ENCODE measurements at places on chromosomes 4 and X. TPM values are rescaled to one million over a fixed set of nuclear protein-coding genes. Genes with fewer than 3 reads are reported as not detected.

DNA sequence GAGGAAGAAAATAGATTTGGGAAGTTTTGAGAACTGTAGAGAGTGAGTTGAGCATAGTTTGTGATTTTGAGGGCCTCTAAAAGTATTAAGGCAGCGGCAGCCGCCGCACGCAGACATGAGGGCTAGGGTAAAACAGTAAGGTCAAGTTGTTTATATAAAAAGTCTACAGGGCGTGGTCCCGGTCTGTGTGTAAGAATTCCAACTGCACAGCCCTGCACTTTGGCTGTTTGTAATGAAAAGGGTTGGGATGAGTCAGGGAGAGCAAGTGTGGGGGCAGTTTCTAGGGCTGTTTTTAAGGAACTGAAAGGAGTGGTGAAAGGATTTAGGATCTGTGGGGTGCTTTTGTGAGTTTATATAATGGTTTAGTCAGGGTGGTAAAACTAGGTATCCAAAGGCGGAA lies 55.0 kb downstream of the BEX3 start:
- peak; percentile 76 for DNase-seq

DNA sequence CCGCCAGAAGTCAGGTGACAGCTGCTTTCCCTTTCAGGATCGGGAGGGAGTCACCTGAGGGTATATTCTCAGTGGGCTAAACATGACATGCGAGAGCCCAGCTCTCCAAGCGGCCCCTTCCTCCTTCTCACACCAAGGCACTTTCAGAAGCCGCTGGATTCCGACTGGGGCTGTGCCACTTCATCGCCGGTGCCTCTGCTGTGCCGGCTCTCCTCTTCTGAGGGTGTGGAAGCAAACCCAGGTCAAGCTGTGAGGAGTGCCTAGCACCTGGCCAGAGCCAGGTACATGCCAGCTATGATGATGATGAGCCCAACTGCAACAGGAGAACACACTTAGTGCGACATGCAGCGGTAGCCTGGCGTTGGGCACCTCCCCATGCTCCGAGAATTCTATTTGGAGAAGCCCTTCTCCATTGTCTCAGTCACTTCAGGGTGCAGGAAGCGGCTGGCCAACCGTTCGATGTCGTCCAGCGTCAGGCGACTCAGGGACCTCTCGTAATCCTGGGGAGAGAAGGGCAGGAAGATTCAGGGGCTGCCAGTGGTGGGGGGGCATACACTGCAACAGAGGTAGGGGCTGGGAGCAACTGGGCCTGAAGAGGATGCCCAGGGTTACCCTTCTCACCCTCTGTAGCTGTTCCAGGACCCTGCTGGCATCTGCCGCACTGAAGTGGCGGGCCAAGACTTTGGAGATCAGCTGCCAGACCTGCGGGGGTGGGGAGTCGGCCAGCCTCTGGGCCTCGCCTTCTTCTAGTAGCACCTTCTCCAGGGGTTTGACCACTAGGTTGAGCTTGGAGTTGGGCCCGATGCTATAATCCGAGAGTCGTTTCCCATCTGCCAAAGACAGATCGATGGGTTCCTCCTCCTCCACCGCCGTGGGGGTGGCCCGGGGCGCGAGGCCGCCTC lies 1.0 kb downstream of the UBL4A start:
- no peak for DNase-seq

- no peak for DNase-seq
These were observed 598.9 kb downstream of the SPOCK3 start for GRCh38 chr4:166635367-166635766.

GRCh38 chrX:134658002-134658759 lies at the start of gene PLAC1:
Gene PLAC1, minus strand, starts transcription at chrX:134658471. Its CDS starts 91,789 bp downstream, at chrX:134566682.
- DNase-seq = no peak

Gene CLIC2
- total RNA-seq = 6.7 TPM

Data from fibroblast of lung (primary cell).